ENCODE measurements at places on chromosomes 5 and 9. TPM values are rescaled to one million over a fixed set of nuclear protein-coding genes. Genes with fewer than 3 reads are reported as not detected.

Gene KCNMB1
- 0.64 TPM for total RNA-seq

Gene SHOC1
- total RNA-seq: 0.56 TPM

Gene CCIN
- total RNA-seq: not detected

Gene CDC26
- total RNA-seq: 15.3 TPM

Gene LRRC19
- total RNA-seq: 0.08 TPM

Gene C9
- total RNA-seq: not detected

Gene NR6A1
- 1.7 TPM for total RNA-seq

Gene MARCOL
- total RNA-seq: not detected

Gene SLC6A7
- total RNA-seq: not detected

Gene PKD2L2
- total RNA-seq: not detected

Gene FBP2
- total RNA-seq: not detected

Gene DDX4
- not detected for total RNA-seq

Gene NIPAL4
- 31.2 TPM for total RNA-seq

Gene RAPGEF1
- 21.0 TPM for total RNA-seq

Gene PCDHB3
- total RNA-seq: 0.52 TPM

Gene SH3RF2
- 49.8 TPM for total RNA-seq

Gene WNT8A
- total RNA-seq: not detected

Gene GPBP1
- total RNA-seq: 35.1 TPM

Gene PITX1
- 689 TPM for total RNA-seq

Gene TSSK1B
- 0.48 TPM for total RNA-seq

Gene ECM2
- total RNA-seq: 0.56 TPM

Gene ZDHHC11
- total RNA-seq: 11.2 TPM

Gene TEK
- 1.9 TPM for total RNA-seq

Gene BTNL3
- total RNA-seq: not detected

Gene DND1
- total RNA-seq: 0.44 TPM

Gene SPATA31E1
- total RNA-seq: not detected

Gene SLC25A2
- total RNA-seq: 0.24 TPM

Gene MEGF10
- 0.12 TPM for total RNA-seq

Gene IL33
- total RNA-seq: 30.9 TPM
